ENCODE measurements at places on chromosomes 1 and 21.
A peak's percentile ranks its signal among the peaks of the same experiment; 100 is the strongest.

DNA sequence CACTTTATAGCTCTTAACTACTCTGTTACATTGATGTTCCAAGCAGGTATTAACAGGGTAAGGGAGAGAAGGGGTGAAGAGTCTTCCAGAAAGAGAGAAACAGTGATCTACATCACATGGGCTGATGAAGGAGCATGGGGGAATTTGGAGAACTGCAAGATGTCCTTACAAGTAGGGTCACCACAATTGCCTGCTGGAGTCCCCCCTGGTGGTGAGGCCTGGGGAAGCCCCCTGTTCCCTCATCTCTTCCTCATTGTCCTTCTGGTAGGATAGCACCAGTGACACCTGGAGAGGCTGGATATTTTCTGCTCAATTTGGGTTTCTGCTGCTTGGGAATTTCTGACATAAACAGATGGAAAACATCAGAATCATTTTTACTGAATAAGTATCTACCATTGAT lies 126.6 kb downstream of the RUNX1 start:
- DNase-seq: no peak

GRCh38 chr1:119732465-119733168 lies 20.9 kb downstream of the PHGDH start:
- no peak for DNase-seq

- DNase-seq: no peak
These were observed 44.4 kb downstream of the ATP2B4 start for GRCh38 chr1:203671047-203671446.

DNA sequence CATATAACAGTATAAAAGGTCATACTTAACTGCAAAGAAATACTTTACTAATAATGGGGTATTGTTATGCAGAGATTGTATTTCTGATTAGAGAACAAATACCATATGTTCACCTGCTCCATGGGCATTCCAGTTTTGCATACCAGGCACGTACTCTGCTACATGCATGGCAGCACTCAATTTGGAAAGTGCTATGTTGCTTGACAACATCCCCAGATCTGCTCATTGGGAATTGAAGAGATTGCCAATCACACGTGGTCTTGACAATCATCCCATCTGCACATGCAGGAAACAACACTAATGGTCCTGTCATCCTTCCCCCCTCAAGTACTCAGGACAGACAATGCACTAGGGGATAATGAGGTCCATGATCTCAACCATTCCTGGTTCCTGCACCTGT lies 63.4 kb upstream of the PDE4B start:
- no peak for DNase-seq

DNA sequence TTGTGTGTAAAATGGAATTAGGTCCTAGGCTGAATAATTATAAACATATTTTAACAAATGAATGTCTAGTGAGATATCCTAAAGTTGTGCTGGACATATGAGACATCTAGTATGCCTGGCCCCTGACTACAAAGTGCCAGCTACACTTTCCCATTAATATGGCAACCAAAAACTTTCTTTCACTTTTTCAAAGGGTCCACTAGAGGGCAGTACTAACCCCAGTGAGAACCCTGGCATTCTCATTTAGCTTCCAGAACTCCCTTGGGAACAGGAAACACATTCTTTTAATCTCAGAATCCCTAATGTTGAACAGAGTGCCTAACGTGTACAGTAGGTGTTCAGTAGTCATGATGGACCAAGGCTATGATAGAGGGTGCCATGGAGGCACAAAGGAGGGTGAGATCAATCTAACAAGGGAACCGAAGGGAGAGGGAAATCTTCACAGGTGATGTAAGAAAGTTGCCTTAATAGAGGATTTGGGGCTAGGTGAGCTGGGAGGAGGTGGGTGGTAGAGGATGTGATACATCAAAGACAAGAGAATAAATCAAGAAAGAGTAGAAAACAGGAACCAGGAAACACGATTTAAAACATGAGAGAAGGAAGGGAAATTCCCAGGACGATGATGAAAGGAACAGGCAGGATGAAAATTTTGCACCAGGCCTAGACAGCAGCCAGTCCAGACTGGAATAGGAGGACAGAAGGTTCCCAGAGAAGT lies 41.6 kb downstream of the NSL1 start:
- peak; percentile 87 for DNase-seq

DNA sequence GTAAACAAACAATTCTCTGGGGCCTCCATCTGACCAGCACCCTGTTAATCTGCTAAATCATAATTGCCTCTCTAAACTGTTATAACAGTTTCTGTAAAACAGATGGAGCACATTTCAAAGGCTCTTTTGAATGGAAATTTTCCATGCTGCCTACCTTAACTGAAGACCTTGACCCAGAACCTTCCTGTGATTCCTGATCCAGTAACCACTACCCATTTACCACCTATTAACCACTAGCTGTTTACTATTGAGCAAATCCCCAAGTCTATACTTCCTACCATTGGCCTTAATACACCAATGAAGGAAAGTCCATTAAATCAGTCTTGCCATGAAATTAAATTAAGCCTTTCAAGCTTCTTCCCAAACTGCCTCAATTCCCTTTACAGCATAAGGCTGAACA lies 46.3 kb downstream of the RAB3GAP2 start:
- no peak for DNase-seq

DNA sequence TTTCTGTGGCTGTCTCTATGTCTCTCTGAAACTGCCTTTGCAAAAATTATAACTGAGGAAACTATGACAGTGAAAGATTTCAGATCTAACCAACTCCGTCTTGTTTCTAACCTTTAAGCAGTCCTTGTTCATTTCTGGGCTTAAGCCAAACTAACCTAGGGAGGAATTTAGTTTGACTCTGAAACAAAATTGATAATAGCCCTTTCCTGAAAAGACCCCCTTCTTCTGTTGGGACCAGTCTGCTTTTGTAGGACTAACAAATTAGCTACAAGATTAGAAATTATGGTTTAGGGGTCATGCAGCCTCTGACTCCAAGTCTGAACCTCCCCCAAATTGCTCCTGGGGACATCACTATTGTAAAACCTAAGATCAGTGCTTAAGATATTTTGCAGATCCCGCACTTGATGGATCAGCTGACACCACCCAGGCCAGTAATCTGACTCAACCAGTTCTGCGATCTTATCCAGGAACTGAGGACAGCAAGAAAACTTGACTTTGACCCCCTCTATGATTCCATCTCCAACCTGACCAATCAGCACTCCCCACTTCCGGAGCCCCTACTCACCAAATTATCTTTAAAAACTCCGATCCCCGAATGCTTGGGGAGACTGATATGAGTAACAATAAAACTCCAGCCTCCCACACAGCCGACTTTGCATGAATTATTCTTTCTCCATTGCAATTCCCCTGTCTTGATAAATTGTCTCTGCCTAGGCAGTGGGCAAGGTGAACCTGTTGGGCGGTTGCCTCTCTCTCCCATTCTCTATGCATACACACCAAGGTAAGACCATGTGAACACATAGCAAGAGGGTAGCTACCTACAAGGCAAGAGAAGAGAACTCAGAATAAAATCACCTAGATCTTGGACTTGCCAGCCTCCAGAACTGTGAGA lies 11.1 kb upstream of the TRIM63 start:
- DNase-seq: no peak

- peak; percentile 58 for DNase-seq
These were observed 39.6 kb downstream of the UCHL5 start for GRCh38 chr1:193019442-193020026.

DNA sequence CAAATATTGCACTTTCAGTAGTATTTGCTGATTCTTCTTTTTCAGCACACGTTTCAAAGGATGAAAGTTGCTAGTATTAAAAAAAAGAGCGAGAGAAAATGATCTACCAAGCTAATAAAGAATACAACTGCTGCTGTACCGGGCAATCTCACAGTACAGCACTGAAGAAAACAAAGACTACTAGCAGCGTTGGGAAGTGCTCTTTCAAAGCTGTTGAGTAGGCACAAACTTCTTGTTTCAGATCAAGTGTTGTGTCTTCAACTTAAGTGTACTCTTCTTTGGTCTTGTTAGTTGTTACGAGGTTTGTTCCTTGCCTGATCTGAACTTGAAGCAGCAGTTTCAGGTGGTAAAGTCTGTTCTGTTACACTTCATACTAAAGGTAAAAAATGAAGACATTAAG lies 7.9 kb downstream of the CSDE1 start:
- DNase-seq: no peak

DNA sequence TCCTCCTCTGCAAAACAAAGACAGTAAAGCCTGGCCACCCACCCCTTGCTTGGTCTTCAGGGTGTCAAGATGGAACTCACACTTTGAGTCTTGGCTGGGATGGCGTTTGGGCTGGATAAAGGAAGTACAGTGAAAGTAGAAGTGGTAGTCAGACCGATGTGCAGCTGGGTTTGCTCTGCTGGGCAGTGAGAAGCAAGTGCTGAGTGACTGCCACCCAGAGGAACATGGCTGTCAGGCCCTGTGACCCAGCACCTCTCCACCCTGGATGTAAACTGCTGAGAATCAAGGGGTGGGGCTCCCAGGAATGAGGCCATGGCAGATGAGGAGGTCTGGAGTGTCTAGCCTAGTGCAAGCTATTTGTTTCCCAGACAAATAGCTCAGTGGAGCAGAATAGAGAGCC lies 51.2 kb downstream of the POFUT2 start:
- no peak for DNase-seq

DNA sequence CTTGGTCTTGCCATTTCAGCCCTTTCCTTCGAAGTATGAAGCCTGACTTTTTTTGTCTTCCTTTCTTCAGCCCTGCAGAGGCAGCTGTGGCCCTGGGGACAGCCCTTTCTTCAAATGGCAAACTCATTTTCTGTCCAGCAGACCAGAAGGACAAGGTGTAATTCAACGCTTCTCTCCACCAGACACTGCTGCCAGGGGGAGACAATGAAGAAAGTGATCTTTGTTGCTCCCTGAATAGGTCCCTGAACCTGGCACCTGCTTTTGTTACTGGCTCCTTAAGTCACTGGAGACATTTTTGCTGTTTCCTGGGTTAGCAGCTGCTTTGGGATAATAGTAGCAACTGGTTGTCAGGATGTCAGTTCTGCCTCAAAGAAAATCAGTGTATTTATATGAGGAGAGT lies 50.8 kb upstream of the MACF1 start:
- no peak for DNase-seq

DNA sequence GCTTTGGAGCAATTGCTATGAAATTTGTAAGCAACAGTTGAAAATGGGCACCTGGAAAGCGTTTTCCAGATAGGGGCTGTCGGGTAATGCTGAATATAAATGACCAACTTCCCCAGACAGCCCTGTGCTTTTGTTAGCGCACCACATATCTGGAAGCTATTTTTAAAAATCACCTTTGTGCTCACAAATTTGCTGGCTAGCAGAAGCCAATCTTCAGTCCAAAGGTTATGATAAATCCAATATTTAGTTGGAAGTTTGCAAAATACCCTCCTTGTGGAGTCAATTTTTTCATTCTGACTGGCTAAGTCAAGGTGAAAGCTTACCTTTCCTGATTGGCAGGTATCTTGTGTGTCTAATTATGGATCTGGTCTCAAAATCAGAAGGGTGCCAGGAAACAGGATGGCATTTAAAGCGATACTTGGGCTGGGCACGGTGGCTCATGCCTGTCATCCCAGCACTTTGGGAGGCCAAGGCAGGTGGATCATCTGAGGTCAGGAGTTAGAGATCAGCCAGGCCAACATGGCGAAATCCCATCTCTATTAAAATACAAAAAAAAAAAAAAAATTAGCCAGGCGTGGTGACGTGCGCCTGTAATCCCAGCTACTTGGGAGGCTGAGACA lies 124.1 kb upstream of the AJAP1 start:
- no peak for DNase-seq

DNA sequence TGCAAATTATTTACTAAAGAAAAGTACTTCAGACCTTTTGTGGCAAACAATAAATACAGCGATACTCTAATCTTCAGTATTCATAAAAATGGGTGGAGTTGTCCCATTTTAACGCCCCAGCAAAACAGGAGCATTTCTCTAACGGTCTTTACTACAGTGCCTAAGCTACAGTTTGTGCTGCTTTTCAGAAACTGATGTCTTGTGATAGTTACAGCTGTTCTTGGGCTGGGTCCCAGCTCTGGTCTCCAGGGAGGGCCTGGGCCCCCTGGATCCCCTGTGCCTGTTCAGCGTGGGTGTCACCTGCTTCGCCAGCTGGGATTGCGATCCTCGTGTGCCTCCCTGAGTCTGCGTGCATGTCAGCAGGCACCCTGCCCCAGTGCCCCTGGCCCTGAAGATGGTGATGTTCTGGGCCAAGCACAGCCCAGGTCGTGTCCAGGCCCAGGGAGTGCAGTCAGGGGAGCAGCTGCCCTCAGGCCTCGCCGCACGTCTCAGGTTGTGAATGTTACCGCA lies 64.0 kb upstream of the DIP2A start:
- no peak for DNase-seq

Data from fibroblast of upper back skin (primary cell).